ENCODE measurements at places on chromosomes 6 and 20.

GRCh38 chr6:90764001-90764400 lies 177.1 kb upstream of the MAP3K7 start:
- no peak for DNase-seq

DNA sequence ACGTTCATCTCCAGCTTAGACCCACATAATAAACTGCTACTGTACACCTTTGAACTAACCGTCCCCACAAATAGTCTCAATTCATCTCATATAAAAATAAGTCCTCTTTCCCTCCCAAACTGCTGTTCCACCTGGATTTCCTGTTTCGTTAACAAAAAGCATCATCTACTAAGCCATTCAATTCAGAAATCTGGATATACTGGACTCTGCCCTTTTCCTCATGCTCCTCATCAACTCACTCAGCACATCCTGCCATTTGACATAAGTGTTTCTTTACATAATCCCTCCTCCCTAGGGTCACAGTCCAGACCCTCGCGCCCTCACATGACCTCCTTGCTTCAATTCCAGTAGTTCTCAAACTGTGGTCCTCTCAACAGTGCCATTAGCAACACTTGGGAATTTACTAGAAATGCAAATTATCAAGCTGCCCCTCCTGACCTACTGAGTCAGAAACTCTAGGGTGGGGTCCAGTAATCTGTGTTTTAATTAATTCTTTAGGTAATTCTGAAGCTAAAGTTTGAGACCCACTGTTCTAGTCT lies 4.5 kb downstream of the MKKS start:
- DNase-seq: no peak

DNA sequence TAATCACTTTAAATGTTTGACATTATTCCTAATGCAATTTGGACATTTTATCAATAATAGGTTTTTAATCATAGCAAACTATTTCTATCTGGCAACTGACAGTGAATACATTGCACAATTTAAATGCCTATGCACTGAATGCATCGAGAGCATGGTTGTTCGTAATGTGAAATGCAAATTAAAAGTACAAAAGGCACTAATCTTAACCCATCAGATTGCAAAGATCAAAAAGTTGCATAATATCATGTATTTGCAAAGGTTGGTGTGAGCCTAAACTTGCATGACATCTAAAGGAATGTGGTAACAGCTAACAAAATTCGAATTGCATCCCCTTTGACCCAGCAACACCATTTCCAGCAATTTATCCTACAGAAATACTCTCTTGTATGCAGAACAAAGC lies 469.9 kb upstream of the IRAK1BP1 start:
- DNase-seq: no peak

DNA sequence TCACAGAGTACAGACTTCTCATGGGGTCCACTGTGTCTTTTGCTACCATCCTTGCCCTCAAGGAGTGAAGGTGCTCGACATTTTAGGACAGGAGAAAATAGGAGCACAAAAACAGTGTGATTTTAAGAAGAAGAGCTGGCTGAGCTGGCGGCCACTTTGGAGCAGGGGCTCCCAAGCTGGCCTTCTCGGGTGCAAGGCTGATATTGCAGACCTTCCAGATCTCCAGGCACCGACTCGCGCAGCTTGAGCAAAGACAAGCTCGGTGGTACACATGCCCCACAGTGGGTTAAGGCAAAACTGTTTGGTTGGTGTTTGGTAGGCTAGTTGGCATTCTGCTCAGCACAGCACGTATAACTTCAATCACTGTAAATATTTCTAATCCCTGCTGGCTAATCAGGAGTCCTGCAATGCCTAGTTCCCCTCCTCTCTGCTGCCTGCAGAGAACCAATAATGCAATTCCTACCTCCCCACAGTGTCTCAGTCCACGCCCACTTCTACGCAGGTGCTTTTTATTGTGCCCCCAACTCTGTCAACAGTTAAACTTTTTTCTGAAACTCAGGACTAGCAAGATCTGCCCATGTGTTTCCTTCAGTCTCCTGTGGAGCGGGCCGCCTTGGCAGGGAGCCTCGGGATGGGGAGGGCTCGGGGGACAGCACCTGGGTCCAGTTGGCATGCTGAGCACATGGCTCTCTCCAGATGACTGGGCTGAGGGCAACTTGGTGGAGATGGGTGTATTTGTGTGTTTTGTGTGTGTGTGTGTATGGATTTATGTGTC lies 12.7 kb upstream of the SMOC2 start:
- no peak for DNase-seq

DNA sequence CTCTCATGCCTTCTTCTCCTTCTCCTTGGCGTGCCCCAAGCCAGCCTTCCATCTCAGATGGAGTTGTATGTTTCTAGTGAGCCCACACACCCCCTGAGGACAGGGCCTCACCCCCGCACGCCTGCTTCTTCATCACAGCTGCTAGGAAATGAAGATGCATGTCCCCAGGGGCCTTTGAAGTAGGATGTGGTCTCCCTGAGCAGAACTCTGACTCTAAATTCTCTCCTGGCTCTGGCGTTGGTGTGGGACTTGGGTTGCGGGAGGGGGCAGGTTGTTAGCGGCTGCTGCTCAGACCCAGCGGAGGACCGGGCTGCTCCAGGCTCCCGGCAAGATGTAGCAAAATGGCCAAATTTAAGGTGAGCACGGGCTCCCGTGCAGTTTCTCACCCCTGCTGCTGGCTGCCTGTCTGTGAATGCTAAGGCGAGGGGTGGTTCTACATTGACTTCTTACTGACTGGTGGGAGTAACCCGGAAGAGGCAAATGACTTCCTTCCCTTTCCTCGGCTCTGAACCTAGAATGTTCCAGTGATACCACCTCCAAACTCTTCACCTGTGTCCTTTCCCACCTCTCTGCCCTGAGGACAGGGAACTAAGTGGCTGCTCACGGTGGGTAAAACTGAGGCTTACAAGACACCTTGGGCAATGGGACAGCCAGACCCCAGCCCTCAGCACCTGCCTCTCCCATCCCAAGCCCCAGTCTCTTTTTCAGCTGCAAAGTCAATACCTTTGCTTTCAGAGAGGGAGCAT lies 8.8 kb downstream of the SYNJ2 start:
- no peak for DNase-seq

GRCh38 chr6:37218511-37218910 lies 39.1 kb upstream of the TBC1D22B start:
- no peak for DNase-seq

All from WTC11 (cell line).